Dermis microvascular lymphatic vessel endothelial cell (primary cell): ENCODE measurements at places on chromosomes 7 and 10.

GRCh38 chr7:47320296-47320695 is 261.6 kb downstream of the TNS3 start:
- no peak for DNase-seq

GRCh38 chr10:88877298-88877697 is 2.7 kb upstream of the STAMBPL1 start:
- no peak for DNase-seq

DNA sequence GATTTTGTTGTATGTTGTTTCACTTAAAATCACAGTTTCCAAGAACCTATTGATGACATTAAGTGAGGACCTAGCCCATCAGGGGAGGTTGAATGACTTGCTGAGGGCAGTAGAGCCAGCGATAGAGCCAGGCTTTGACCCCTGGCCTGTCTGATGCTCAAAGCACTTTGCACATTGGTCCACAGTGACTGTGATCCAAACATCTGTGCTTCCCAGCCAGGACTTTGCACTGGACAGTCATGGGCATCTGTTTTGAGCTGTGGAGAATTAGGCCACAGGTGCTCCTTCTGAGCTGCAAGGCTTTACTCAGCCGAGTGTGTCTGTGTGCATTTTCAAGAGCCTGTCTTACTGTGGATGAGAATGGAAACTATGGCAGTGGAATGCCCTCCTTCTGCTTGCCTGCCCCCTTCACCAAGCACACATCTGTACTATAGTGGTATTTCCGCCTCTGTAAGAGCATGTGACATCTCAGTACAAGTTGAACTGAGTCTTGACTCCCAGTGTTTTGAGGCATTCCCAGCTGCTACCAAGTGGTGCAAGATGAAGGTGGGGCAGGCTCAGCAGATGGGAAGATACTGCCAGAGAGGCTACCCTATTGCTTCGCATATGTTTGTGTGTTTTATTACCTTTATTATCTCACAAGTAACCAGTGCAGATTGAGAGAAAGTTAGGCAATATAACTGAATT is 72.7 kb upstream of the AOAH start:
- no peak for DNase-seq

- DNase-seq, result no peak
Observed at GRCh38 chr7:34111031-34111430, 205.7 kb downstream of the BMPER start.

GRCh38 chr10:79380125-79380945 is 33.1 kb downstream of the PPIF start:
- no peak for DNase-seq

DNA sequence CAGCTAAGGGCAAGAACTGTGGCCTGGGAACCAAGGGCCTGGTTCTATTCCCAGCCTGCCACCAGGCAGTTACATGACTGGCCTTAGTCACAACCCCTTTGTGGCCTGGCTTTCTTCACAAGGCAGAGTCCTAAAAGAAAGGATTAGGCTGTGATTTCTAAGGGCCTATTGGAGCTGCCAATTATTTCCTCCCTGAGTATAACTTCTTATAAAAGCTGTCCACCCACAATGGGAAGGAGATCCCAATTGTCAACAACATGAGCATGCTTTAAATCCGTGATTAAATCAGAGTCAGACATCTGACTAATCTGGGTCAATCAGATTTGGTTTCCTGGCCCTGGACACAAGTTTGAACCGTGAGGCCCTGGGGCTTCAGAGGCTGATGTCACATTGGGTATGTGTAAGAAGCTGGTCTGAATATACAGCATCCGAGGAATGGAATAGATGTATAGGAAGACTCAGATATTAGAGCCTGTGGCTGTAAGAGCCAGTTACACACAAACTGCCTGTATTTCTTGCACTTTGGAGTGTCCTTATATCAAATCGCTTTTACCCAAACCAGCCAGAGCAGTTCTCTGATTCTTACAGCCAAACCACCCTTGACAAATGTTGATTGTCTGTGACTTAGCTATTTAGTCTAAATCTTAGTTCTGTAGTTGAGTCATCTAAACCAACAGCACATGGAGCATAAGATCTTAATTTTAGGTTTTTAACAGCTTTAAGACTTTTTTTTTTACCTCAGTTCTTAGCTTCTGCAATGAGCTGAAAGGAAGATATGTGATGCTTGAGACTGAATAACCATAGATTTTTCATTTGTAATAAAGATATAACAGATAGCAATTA is 61.3 kb downstream of the ABCB4 start:
- DNase-seq, result no peak
